ENCODE measurements at places on chromosomes 11 and 22.

DNA sequence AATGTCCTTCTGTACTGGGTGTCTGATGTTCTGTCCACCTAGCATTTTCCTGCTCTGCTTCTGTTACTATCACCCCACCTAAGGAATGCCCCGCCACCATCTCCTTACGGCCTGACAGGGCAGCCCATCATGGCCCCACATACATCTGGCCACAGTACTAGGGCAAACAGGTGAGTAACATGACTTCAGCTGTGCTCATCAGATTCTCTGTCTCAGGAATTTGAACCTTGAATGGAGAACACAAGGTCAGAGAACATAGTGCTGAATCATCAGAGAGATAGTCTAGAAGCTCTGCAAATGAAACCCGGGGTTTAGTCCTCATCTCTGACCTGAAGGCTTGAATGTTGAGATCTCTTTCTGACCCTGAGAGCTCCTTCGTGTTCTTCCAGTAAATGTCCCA lies 32.4 kb downstream of the ZC3H12C start:
- DNase-seq, result no peak

DNA sequence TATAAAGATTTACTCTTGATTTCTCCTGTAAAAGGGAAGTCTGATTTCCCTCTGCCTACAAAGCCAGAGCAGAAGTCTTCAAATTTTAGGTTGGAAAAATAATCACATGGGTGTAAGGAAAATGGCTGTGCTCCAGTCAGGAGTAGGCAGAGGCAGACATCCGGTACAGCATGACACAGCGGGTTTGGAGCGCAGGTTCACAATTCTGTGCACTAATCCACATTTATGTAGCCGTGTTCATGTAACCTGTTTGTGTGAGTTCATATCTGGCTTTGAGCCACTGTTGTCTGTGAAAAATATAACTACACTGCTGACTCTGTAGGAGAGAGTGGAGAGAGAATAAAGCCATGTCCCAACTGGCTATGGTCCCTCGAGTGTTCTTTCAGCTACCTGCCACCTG lies 248.0 kb downstream of the CASP12 start:
- DNase-seq, result no peak

DNA sequence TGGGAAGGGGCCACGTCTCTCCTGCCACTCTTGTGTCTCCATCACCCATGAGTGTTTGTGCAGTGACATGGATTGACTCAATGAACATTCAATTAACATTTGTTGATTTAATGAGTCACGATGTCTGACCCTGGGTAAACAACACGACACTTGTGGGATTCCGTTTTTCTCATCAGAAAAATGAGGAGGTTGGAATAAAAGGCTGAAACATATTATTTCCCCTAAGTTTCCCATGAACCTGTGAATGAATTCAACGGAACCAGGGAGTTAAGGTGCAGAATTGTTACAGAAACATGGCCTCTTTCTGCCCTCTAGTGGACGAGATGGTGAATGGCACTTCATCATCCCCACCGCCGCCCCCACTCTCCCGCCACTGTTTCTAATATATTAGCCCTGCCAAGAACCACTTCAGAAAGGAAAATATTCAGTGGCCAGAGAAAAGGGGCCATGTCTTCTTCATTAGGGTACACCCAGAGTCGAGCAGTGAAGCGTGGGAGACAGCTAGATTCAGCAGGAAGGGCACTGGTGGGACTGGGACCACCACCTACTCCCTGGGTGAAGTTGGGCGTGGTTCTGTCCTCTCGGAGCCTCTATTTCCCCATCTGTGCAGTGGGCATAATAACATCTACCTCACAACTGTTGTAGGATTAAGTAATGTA lies 46.3 kb upstream of the SYT13 start:
- no peak for DNase-seq

DNA sequence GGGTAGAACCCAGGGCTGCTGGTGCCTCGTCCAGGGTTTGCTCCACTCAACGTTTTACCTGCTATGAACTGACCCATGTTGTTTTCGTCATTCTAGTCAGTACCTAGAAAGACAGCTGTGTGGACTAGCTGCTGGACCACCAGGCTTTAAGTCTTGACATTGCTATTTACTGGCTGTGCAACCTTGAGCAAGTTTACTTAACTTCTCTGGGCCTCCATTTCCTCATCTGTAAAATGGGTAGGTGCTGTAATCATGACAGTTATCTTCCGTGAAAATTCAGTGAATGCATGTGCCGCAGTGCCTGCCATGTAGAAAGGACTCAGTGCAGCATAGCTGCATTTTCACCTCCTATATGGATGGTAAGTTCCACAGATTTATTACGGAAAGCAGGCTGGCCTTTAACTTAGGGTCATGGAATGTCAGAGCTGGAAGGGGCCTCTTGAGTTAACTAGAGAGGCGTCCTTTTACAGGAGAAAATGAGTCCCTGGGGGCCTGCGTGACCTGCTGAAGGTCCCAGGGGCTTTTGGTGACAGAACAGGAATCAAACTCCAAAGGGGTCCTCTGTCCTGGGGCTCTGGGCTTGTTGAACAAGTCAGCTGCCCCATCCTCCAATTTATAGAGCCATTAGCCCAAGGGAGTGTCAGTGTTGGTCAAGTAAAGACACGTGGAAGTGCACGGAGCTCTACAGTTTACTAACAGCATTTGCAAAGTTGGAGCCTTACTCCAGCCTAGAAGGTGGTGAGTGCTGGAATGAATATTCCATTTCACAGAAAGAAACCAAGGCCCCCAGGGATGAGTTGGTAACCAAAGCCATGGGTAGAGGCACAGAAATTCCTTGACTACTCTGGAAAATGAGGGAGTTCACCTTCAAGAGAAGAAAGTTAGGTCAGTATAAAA lies 12.0 kb upstream of the MALAT1 start:
- no peak for DNase-seq

GRCh38 chr11:9720290-9720630 lies 56.4 kb downstream of the SWAP70 start:
- no peak for DNase-seq

DNA sequence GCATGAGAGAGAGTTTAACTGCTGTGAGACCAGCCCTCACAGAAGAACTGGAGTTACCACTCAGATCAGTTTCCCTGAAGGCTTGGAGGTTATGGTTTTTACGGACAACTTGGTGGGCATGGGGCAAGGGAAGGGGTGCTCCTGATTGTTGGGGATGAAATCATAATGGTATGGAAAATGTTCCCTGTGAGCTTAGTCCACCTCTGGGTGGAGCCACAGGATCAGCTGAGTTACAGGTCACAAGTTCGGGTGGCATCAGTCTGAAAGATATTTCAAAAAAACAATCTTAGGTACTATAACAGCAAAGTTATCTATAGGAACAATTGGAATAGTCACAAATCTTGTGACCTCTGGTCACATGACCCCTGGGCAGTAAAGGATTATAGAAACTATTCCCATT lies 162.9 kb downstream of the DLG2 start:
- DNase-seq, result no peak

DNA sequence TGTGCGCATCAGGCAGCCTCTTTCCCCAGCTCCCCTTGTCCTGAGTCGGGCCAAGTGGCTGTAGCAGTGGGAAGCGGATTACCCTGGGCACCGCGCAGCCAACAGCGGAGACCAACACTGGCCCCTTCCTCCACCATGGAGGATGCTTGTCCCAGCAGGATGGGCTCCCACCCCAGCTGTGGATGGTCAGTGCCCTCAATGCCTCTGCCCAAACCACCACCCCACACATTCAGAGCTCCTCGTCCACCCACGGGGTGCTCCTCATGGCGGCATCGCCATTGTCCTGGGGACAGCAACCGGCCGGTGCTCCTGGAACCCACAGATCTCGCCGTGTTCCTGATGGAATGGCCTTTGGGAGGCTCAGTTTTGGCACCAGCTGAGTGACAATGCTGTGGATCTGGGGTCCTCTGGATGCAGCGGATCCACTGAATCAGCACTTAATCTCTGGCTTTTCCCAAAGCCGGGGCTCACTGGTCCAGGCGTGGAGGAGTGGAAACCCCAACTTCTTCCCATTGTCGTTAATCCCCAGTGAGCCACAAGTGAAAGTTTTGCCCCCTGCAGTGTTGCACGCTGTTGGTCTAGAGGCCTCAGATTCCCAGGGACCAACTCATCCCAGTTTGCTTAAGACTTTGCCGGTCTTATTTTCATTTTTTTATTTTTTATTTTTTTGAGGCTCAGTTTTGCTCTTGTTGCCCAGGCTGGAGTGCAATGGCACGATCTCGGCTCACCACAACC lies 4.1 kb upstream of the B4GALNT4 start:
- DNase-seq, result no peak

DNA sequence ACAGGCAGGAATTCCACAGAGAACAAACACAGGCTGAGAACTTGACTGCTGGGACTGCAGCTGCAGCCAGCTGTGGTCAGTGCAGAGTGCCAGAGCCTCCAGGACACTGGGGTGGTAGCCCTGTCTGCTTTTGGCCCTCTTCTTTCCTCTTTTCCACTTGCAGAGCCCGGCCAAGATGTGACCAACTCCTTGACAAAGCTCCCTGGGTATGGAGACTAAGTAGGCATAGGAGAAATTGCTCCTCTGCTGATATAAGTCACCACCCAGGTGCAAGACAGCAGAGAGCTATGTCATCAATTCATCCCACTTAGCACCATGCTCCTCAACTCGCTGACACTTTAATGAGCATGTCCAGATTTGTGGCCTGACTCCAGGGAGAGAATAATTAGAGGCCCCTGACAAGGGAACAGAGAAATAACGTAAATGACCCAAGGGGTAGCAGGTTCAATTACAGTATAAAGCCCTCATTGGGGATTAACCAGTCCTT lies 369.4 kb upstream of the B3GAT1 start:
- no peak for DNase-seq

DNA sequence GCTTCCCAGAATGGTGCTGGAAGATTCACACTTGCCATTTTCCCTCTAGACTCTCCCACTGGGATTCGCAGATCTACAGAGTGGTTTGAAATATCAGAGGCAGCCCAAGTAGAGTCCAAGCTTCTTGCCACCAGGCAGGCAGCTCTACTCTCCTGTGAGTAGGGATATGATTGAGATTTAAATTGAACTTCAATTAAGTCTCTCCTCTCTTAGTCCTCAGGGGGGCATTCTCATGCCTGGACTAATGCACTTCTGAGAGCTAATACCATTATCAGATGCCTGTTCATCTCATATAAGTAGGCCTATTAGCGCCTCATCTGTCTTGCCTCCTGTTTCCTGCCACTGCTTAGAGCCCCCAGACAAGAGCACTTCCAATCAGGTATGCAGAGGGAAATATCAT lies 25.5 kb upstream of the AMPD3 start:
- no peak for DNase-seq

GRCh38 chr11:17401841-17402240 lies 13.4 kb upstream of the KCNJ11 start:
- DNase-seq, result no peak

- DNase-seq, result no peak
These were observed 13.3 kb downstream of the RBFOX2 start for GRCh38 chr22:36015155-36015810.

DNA sequence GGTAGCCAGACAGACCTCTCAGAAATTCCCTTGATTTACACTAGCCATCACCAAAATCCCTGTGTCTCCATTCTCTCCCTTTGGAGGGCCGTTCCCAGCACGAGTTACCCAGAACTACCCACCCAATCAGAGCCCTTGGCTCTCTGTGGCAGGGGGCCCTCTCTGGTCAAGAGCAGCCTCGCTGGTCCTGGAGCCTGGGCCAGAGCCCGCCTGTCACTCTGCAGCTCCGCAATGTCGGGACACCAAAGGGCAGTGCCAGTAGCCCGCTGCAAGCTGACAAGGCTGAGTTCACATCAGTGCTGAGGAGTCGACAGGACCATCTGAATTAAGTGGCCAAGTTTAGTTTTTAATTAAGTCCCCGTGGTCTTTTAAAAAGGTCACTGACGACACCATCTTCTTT lies 241.6 kb downstream of the ST3GAL4 start:
- DNase-seq, result no peak

- no peak for DNase-seq
These were observed 128.4 kb downstream of the OPCML start for GRCh38 chr11:133403900-133404299.

DNA sequence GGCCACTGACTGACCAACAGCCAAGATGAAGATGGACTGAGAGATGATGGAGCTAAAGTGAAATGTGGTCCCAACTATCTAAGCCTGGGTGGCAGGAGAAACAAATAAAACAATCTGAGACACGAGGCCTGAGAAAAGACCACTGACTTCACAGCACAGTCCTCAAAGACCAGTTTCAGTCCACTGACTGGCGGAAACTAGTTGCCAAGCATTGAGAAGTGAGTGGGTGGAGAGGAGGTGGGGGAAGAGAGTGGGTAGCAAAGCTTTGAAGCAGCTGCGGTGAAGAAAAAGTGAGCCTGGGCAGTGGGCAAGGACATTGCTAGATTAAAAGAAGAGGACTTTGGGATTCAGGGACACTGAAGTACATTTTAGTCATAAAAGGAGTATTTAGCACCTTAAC lies 1.9 kb downstream of the MS4A1 start:
- no peak for DNase-seq

GRCh38 chr22:46145361-46145851 lies 4.9 kb upstream of the PPARA start:
- DNase-seq, result no peak

GRCh38 chr11:34431979-34432378 lies 6.8 kb upstream of the CAT start:
- DNase-seq, result no peak

- no peak for DNase-seq
These were observed 98.5 kb downstream of the SPATA19 start for GRCh38 chr11:133746663-133747306.

GRCh38 chr11:119094816-119095065 lies 6.9 kb downstream of the DPAGT1 start:
- peak; percentile 52 for DNase-seq
